CD8-positive, alpha-beta T cell (primary cell): ENCODE measurements at places on chromosomes 7 and 10.

GRCh38 chr10:3652886-3653285 is 132.1 kb downstream of the KLF6 start:
- DNase-seq, result no peak

GRCh38 chr10:98262571-98262970 is 5.4 kb downstream of the LOXL4 start:
- no peak for DNase-seq

DNA sequence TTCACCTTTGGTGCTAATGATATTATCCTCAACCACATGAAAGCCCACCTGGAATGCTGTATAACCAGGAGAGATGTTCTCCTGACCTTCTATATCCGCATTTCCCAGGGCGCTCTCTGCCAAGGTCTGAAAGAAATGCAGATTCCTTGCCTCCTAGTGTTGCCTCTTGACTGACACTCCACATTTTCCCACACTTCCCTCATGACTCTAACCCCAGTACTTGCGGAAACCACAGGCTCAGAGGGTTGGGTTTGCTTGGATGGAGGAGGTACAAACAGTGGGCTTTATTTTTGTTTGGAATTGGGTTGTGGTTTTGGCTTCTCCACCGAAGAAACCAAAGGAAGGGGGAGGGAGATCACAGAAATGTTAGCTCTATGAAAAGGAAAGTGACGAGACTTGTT is 222.9 kb upstream of the CELF2 start:
- DNase-seq, result no peak

- no peak for DNase-seq
These were observed 477.5 kb upstream of the ADARB2 start for GRCh38 chr10:2214805-2215204.

- no peak for DNase-seq
These were observed 280.8 kb downstream of the ARHGAP12 start for GRCh38 chr10:31647861-31648260.

GRCh38 chr7:105014693-105015389 is 836 bp downstream of the KMT2E start:
- DNase-seq, result peak; percentile 58

- no peak for DNase-seq
These were observed 208.9 kb downstream of the ARL4A start for GRCh38 chr7:12896316-12896715.

GRCh38 chr10:71213127-71213621 is 804 bp downstream of the UNC5B start:
- DNase-seq, result no peak

DNA sequence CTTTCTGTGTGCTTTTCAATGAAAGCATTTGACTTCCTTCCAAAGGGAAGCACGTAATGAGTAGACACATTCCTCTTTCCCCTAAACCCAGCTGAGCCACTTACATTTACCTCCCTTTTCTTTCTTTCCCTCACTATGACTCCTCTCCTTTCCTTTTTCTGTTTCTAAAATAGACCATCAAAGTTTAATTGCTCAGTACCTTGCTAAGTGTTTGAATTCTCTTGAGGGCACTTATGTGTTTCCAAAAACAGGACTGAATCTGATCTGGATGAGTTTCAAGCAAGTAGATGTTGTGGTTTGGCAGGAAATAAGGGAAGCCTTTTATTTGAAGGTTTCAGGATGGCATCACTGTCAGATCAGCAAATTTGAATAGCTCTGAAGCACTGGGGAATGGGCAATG is 396.2 kb downstream of the REEP3 start:
- no peak for DNase-seq

DNA sequence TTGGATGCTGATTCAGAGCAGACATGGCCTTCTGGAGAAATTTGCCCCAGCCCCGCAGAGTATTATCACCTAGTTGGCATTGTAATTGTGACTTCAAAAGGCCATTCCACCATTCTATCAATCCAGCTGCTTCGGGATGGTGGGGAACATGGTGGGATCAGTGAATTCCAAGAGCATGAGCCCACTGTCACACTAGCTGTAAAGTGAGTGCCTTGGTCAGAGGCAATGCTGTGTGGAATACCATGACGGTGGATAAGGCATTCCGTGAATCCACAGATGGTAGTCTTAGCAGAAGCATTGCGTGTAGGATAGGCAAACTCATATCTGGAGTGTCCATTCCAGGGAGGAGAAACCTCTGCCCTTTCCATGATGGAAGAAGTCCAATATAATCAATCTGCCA is 13.3 kb upstream of the TMEM248 start:
- DNase-seq, result no peak

GRCh38 chr7:20237464-20238193 is 20.4 kb upstream of the MACC1 start:
- DNase-seq, result no peak

- DNase-seq, result no peak
These were observed 25.5 kb downstream of the PRR15 start for GRCh38 chr7:29588900-29589696.

GRCh38 chr10:43308986-43309385 is 42.1 kb upstream of the RASGEF1A start:
- DNase-seq, result no peak

GRCh38 chr7:33273356-33273755 is 144.0 kb downstream of the BBS9 start:
- DNase-seq, result no peak

- DNase-seq, result no peak
These were observed 6.5 kb downstream of the GNB2 start for GRCh38 chr7:100679927-100680575.

DNA sequence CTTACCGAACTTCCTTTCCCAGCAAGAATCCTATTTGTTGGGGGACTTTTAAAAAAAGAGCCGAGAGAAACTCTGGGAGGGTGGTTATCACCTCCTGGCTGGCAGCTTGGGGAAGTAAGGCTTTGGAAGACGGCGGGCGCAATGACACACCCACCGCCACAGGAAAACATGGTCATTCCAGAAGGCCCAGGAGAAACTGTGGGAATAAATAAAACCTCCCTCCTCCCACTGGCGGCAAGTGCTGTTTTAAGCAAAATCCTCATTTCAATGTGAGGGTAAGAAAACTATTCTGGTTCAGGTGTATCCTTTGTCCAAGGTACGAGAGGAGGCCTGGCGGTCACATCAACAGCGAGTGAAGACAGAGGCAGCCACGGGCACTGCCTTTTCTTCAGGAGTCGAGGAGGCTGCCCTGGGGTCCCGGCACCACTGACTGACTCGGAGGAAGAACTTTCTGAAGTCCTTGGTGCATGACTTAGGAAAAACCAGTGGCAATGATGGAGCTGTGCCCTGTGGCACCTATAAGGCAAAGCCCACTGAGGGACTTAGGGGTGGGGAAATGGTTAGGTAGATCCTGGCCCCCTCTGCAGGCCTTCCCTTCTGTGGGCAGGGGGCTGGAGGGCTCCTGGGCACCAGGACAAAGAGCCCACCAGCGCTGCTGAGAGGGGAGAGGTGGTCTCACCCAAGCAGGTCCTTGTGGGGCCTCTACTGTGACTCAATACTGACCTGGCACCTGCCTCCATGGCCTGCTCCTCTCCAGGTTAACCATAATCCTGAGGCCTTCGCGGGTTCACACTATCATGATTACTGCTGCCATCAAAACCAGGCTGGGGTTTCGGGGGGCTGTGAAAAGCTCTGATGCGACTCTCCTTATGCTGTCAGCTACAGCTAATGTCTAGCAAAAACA is 21.4 kb downstream of the DNAJB12 start:
- no peak for DNase-seq

DNA sequence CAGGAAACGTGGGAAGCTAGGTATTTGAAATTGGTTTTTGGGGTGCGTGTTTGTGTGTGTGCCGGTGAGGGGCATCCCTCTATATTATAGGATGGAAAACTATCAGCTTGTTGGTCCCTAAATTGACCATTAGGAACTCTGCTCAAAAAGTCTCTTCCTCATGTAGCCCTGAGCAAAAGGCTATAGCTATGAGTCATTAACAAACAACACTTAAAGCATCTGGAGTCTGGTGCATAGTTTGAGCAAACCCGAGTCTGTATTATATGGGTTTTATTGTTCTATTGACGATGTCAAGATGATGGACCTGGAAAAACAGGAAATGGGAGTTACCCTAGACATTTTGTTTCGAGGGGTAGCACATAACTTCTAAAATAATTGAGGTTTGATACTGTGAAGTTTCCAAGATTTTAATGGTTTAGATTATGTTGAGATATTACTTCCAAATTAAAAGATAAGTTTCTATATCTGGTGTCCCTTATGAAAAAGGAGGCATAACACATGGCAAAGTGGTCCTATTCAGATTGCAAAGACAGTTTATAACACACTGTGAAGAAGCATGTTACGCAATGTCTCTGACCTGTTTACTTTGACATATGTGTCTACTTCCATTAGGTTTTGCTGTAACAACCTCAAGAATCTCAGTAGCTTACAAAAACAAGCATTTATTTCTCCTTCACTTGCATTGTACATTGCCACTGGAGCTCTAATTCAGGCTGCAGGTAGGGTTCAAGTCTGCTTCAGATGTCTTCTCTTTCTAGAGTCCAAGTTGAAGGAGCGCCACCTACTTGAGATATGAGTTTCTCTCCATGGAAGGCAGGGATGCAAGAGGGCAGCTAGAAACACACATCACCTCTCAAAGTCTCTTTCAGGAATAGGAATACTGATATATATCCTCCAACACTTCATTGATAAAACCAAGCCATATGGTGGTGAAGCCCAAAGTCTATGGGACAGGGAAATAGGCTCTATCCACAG is 357.7 kb downstream of the PHF14 start:
- no peak for DNase-seq

DNA sequence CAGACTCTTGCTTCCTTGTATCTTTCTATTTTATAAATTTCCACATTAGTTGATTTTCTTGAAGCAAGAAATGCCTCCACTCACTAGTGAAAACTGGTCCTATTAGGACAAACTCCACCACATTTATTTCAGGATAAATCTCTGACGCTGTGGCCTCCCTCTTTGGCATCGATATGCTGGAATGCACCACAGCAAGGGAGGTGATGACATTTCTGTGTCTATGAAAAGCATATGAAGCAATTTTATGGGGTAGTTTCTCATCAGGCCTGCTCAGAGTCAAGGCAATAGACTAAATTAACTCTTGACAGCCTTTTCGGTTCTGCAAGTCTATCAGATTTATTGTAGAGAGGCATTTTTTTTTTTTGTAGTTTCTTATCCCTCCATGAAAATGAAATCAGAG is 304.4 kb downstream of the ZEB1 start:
- DNase-seq, result no peak

GRCh38 chr7:93910076-93910994 is 4.0 kb downstream of the GNGT1 start:
- no peak for DNase-seq

- no peak for DNase-seq
These were observed 2.5 kb upstream of the RHBDD2 start for GRCh38 chr7:75876126-75876881.

- no peak for DNase-seq
These were observed 663.5 kb upstream of the SEMA3D start for GRCh38 chr7:85850381-85850780.

DNA sequence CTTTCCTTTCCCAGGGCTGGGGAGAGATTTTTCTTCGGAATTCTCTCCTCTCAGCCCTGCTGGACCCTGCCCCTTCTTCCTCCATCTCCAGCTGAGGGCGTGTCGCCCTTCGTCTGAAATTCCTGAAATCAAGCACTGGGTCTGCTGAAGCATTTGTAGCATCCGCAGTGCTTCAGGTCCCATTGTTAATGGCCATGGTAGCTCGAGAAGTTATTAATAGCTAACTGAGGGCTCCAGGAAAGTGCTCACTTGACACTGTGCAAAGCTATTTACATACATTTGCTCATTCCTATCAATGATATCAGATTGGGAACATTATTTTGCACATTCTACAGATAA is 515 bp downstream of the FAM149B1 start:
- no peak for DNase-seq

GRCh38 chr7:91285696-91286355 is 21.6 kb downstream of the FZD1 start:
- DNase-seq, result no peak

DNA sequence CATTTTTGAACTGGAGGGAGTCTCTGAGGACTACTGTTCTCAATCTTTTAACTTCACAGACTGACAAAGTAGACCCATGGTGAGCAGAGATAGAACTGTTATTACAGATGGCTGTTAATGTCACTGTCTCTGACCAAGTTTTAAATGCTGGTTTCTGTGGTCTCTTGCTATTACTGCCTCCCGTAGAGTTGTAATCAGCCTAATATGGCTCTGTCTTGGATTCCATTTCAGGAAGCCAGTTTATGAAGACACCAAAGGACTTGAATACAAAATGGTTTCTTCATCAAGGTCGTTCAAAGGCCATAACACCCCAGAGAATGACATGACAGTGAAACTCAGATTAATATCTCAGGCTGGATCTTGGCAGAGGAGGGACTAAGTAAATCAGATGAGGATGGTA is 3.9 kb downstream of the SFRP4 start:
- DNase-seq, result no peak

GRCh38 chr10:53479365-53479764 is 706.8 kb upstream of the MBL2 start:
- DNase-seq, result no peak

GRCh38 chr7:82539969-82540368 is 96.4 kb upstream of the CACNA2D1 start:
- no peak for DNase-seq

DNA sequence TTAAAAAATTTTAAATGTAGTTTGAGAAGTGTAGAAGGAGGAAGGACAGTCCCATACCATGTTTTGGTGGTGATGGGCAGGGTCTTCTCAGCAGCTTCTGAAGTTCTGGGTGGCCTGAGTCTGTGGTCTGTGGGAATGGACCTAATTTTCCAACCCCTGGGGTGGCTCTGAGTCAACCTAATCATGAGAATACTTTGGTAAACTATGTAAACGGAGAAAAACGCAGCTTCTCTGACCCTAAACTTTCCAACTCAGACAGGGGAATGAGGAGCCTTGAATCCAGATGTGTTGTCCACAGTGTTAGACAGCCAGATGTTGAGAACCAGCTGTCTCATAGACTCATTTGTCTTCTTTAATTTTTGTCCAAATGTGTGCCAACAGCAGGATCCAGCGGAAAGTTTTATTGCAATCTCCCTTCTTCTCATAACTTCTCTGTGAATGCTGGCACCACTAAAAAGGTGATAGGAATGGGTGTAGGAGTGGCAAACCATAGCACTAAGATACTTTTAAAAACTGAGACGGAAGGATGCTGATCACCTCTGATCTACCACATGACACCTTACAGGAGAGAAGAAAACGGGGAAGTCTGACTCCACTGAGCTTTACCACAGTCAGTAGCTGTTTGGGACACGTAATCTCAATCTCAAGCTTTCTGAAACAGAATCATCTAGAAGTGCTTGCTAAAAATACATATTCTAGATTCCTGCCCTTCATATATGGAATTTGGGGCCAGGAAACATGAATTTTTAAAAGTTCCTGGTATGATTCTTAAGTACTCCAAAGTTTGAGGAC is 90.5 kb upstream of the PHYHIPL start:
- DNase-seq, result no peak
